ENCODE measurements at places on chromosomes 11 and 22.

DNA sequence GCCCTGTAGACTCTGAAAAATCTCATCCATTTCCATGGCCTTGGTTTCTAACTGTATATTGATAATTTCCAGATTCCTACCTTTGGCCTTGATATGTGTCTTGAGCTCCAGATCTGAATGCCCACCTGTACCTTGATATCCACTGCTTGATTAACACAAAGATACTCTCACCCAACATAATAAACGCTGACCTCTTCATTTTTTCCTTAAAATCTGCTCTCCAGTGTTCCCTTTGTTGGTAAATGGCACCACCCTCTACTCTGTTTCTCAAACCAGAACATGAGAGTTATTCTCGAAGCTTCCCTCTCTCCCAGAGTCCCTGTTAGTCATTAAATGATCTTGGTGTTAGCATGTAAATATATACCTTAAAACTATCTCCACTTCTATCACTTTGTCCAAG lies 13.4 kb downstream of the TUG1 start:
- DNase-seq = no peak

- DNase-seq = no peak
Observed at GRCh38 chr11:34546511-34547209, 33.1 kb upstream of the ELF5 start.

GRCh38 chr11:61046833-61047232 lies 55.5 kb upstream of the CD5 start:
- no peak for DNase-seq

DNA sequence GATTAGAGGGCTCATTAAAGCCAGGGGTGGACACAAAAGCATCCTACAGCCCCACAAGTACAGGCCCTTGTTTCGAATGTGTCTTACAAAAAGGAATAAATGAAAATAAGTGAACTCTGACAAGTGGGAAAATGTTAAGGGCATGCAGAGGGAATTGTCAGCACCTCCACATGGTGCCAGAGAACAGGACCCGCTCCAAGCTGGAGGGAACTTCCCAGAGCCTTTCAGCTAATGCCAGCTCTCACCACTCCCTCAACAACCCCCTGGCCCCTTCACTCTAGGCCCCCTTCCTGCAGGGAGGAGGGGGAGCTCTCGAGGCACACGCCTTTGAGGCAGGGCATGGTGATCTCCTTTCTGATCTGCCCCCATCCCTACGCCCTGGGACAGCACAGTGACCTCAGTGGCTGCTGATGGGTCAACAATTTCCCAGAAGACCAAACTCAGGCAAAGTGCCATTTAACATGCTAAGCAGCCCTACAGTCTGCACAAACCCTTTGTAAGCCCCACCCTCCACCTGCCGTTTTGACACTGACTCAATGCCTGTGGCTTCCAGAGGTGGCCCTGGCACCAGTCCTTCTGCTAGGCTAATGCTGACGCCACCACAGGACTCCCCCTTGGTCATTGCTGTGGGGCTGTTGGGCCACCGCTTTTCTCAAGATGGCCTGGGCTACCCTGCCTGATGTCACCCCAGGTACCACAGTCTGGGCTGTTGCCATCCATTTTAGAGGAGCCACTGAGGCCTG lies 12.5 kb upstream of the CHST1 start:
- no peak for DNase-seq

GRCh38 chr11:100013011-100013410 lies 674.1 kb upstream of the ARHGAP42 start:
- no peak for DNase-seq

DNA sequence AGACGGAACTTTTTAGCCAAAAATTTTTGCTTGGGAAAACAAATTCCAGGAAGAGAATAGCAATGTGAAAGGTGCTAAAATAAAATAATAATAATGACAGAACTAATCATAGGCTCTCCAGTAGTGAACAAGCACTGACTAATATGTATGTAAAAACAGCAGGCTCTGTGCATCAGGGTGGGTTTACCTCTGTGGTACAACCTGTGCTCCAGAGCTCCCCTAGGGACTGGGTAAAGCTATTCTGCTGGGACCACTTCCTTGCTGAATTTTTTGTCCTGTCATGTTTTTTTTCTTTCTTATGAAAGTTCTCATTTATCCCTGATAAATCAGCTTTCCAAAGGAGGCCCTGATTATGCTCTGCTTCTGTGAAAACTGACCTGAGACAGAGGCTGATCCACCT lies 18.8 kb downstream of the LUZP2 start:
- DNase-seq = no peak

- DNase-seq = no peak
Observed at GRCh38 chr11:102304686-102305085, 12.6 kb upstream of the BIRC3 start.

DNA sequence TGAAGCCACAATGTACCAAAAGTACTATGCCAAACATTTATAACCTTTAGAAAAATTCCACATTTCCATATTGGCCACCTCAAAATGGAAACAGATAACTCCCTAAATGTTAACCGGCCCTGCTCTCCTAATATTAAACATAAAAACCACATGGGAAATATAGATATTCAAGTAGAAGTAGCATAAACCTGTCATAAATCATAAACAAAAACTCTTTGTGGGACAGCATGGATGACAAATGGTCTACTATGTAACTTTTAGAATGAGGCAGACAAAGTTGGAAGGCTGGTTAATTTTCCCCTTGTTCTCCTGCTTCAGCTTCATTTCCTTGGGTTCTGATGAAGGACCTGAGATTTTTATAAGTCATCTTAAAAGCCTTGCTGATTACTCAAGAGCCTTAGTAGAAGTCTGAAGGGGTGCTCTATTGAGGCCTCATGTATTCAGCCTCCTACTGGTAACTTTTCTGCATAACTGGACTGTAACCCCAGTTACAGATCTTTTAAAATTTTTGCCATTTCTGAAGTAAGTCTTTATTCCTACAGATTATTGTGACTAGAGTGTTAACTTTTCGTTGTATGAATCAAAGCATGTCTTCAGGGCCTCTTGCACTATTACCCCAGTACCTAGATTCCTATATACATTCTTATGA lies 116.4 kb downstream of the STIM1 start:
- DNase-seq = no peak

GRCh38 chr22:39068033-39068785 lies 8.9 kb upstream of the APOBEC3G start:
- no peak for DNase-seq

DNA sequence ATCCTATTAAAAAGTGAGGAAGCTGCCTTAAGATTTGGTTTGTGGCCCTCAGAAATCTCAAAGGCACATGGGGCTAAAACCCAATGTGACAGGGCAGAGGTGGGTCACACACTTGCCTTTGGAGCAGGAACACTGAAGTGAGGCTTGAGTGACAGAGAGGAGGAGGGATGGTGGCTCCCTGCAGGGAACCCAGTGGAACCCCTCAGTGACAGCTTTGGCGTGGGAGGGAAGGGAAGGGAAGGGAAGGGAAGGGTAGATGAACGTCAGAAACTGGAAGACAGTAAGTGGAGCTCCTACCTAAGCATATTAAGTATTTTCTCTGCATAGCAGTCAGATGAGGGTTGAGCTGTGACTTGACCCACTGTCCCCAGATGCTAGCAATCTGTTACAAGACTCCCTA lies 68.5 kb downstream of the TMPRSS5 start:
- no peak for DNase-seq

DNA sequence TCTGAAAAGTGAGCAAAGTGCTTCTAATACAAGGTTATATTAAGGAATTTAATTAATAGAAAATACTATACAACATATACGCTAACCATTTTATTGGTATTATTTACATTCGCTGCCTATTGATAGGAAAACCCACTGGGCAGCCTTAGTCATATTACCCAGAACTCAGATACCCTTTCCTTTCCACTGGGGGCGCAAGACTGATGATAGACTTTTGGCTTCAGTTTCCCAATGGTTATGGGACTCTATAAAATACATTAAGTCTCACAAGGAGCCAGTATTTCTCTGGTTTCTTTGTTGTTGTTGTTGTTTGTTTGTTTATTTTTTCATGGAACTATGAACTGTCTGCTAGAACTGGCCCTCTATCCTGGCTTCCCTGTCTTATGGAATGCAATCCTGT lies 471.1 kb upstream of the KIRREL3 start:
- DNase-seq = no peak

DNA sequence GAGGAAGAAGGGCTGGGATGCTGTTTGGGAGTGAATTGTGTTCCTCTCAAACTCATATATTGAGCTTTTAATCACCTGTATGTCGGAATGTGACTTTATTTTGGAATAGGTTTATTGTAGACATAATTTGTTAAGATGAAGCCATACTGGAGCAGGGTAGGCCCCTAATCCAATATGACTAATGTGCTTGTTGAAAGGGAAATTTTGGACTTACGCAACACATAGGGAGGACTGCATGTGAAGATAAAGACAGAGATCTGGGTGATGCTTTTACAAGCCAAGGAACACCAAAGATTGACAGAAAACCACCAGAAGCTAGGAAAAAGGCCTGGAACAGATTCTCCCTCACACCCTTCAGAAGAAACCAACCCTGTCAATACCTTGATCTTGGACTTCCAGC lies 43.2 kb upstream of the OVCH2 start:
- DNase-seq = no peak

DNA sequence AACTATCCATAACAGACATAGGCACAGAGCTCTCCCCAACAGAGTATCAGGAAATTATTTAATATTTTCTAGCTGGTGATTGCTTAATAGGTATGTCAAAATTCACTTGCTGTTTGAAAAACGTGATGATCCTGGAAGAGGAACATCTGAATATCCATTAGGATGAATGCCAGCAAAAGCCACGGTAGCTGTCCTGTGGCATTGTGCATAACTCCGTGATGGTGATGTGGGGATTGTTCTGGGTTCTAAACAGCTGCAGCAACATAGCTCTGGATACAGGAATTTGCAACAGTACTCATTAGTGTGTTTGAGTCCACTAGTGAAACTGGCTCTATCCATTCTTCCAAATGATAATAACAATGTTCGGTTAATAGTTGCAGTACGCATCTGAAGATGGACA lies 78.8 kb downstream of the C11orf65 start:
- no peak for DNase-seq

GRCh38 chr11:110119317-110119716 lies 26.1 kb downstream of the ZC3H12C start:
- DNase-seq = no peak

DNA sequence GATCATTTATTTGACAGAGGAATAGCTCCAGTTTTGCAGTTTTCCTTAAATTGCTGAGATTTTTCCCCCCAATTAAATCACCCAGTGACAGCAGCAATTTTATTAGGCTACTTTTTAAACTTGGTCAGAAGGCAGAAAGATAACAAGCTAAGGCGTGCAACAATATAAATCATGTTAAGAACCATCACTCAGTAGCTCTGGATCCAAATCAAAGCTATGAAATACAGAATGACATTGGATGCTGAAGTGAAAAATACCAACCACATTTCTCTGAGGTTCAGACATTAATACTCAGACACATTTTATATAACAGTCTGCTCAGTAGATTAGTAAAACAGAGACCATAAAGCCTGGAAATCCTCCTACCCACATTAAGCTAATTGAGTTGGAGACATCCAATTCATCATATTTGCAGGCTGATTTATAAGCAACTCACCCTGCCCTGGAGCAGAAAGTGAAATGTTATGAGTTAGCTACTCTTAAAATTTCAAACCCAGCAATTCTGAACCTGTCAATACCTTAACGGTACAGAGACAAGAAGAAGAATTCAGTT lies 1108.4 kb downstream of the DLG2 start:
- no peak for DNase-seq

- no peak for DNase-seq
Observed at GRCh38 chr11:70713086-70713835, 314.9 kb downstream of the CTTN start.

DNA sequence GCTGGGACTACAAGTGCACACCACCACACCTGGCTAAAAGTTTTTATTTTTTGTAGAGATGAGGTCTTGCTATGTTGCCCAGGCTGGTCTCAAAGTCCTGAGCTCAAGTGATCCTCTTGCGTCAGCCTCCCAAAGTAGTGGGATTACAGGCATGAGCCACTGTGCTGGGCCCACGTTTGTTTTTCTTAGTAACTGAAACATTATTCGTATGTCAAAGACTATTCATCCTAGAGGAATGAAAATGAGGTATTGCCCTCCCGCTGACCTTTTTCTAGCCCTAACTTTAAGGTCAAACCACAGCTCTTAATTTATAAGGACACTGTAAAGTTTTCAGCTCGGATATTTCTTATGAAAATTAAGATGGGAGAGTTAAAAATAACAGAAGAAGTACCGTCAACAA lies 33.2 kb upstream of the PAX6 start:
- no peak for DNase-seq

GRCh38 chr22:35045451-35045850 lies 20.5 kb upstream of the ISX start:
- no peak for DNase-seq

Measured in tibial artery (tissue), 4 donors.